NCI-H1694 (cell line): ENCODE measurements at places on chromosomes 2 and 18.
A peak's percentile ranks its signal among the peaks of the same experiment; 100 is the strongest.

DNA sequence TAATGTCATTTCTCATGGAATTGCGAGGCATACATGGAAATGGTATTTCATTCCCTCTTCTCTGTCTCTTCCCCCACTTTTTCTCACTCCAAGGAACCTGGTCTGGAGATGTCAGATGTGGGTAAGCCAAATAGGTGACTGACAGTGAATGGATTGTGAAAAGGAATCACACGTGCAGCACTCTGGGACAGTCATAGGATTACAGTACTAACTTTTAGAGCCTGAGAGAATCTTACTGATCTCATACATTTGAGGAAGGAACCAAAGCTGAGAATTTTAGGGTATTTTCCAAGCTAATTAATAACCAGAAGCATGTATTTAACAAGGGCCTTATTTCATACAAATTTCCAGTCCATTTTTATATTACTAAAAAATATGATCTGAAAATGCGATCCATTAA is 58.1 kb upstream of the ERBB4 start:
- no peak for DNase-seq

DNA sequence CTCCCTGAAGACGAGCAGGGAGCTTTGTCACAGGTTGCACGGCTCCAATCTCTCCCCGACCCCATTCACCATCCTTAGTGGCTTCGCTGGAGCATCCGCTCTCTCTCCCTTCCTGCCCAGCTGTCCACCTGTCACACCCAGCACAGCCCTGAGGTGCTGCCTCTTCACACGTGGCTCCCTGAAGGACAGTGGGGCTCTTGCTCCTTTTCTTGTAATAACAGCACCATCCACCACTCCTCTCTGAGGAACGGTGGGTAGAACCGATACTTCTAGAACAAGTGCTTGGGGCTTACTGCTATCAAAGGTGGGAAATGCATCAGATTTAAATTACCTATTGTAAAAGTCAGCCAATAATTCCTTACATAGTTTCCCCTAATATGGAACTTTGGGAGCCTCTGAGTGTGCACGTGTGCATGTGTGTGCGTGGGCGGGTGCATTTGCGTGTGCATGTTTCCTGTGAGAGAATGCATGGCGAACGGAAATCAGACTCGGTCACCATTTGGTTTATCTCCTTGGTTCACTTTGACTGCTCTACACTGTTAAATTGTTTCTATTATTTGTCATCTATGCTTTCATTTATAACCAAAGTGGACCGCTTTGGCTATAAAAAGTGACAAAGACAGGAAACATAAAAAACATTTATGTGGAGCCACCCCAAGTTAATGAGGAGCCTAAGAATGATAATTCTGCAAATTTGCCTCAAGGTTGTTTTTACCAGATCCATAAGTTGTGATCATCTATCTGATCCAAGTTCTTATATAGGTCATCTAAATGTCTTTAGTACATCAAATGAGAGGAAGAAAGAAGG is 39.1 kb downstream of the KLHL29 start:
- DNase-seq, result no peak

DNA sequence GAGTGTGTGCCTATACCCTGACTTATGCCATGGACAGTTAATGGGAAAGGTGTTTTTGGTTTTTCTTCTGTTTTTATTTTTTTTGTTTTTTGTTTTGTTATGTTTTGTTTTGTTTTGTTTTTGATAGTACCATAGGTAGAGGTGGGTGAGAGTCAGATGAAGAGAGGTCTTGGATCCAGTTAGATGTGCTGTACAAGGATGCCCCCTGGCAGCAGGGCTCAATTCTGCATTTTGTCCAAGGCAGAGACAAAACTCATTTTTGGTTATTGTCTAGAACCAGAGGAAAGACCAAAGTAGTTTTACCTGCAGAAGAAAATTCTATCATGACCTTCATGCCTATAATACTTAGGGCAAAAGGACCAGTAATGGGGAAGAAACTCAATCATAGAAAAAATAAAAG is 48.5 kb downstream of the SLC5A7 start:
- no peak for DNase-seq

GRCh38 chr2:111884592-111884964 is 585 bp upstream of the ANAPC1 start:
- DNase-seq, result no peak

DNA sequence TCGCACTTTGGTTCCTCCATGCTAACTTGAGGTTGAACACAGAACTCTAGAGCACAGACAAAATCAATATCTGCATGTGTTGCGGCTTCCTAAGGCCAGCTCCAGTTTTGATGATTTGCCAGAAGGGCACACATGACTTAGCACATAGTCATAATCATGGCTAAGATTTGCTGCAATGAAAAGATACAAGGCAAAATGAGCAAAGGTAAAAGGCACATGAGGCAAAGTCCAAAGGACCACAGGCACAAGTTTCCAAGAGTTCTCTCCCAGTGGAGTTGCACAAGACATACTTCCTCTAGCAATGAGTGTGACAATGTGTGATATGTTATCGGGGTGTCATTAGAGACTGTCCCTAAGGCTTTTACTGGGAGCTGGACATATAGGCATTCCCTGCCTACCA is 24.2 kb upstream of the CXXC1 start:
- no peak for DNase-seq

GRCh38 chr2:23636426-23636825 is 251.4 kb downstream of the KLHL29 start:
- no peak for DNase-seq

DNA sequence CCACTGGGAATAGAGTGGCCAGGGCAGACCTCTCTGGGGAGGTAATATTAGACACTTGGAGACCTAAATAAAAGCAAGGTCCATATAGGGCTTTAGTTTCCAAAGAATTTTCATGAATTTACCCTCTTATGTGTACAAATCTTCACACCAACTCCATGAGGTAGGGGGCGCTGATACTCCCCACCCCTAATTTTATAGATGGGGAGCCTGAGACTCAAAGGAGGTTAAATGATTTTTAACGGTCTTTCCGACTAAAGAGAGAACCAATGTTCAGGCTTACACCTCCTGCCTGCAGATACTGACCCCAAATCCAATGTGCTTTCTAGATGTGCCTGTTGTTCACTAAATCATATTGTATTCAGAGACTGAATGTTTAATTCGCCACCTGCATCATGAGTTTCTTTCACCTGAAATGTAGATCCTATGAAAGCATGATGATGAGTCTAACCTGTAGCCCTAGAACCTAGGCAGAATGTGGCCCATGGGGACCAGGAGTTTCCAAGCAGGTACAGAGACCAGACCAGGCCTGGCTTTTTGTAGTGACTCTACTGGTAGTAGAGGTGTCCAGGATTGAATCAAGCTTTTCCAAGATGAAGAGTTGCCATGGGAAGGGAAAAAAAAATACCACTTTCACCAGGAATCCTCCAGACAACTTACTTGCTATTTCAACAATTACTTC is 16.8 kb upstream of the PAX3 start:
- peak; percentile 8 for DNase-seq
